ENCODE measurements at places on chromosomes 11 and 22.

DNA sequence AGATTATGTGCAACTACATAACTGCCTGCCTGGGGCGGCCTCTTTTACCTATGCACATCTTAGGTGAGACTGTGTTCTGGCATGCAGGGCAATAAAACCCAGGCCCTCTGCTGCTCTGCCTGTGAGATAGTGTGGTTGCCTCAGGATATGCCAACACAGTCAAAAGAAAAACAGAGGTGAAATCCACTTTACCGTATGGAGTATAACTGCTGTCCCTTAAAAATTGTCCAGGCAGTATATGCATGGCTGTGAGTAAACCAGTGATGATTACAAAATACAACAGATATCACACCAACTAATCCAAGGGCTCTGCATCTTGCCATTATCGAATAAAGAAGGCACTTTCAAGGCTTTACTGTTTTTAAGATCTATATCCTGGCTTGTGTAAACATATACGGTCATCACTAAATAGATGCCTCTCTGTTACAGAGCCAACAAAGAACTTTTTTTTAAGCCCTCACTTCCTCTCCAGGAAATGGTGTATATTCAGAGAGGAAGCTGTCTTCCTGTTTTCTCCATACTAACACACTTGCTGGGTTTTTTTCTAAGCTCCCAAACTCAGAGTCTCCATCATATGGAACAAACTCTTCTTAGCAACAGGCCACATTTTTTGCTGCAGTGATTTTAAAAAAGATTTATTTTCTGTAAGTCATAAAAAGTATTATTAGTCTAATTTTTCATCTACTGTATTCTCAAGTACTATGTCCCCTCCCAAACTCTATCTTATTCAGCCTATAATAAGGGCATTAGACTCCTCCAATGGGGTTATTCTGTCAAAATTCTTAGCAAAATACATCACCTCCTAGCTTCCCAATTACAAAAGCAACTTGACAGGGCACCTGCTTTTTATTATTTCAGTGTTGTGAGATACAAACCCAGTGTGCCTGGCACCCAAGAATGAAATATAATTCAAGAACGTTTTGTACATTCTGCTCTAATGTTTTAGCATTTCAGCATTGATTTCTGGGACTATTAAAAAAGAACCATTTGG, 135.2 kb downstream of the MAML2 start:
- no peak for DNase-seq

GRCh38 chr22:42716221-42716620, 4.4 kb downstream of the A4GALT start:
- DNase-seq, result no peak

DNA sequence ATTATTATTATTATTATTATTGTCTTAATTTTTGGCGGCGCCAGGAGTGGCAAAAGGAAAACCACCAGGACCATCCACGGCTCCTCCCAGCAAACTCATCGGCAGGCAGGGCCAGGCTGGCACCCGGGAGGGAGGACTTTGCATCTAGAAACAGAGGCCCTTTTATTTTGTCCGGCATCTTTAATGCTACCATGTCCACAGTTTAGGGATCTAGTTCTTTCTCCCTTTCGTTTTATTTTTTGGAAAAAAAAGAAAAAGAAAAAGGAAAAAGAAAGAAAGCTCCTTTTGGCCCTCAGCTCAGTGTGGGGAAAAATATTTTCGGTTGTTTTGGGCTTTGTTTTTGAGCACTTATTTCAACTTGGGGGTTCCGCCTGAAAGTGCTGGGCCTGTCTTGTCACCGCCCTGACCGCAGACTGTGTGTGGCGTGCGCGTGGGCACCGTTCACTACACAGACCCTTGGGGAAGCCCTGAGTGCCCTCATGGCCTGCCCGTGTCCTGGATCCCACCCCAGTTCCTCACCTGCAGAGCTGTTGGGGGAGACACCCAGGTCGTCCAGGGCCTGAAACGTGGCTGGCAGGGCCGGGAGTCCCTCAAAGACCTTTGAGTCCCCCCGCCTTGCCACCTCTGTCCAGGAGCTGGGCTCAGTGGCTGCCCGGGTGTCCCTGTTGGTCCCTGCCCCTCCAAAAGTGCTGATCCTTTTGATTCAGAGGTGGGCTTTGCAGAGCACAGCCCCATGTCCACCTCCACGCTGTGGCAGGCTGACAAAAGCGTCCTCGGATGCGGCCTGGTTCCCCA, 69.1 kb upstream of the PPARA start:
- no peak for DNase-seq

- no peak for DNase-seq
These were observed 793.3 kb upstream of the ARHGAP42 start for GRCh38 chr11:99893811-99894210.

- no peak for DNase-seq
These were observed 665 bp downstream of the CCS start for GRCh38 chr11:66593650-66594049.

DNA sequence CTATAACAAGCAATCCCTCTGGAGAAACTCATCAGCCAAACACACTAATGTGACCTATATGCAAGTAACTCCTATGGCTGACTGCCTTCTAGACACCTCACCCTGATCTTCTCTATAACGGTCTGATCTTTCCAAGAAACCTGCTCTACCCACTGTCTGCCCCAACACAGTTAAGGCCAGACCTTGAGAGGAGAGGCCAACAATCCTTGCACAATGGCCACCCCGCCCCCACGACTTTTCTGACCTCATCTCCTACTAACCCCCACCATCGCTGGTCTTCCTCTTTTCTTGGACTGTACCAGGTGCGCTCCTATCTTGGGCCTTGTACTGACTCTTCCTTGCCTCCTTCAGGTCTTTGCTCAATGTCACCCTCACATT, 12.5 kb downstream of the HIRA start:
- DNase-seq, result no peak

DNA sequence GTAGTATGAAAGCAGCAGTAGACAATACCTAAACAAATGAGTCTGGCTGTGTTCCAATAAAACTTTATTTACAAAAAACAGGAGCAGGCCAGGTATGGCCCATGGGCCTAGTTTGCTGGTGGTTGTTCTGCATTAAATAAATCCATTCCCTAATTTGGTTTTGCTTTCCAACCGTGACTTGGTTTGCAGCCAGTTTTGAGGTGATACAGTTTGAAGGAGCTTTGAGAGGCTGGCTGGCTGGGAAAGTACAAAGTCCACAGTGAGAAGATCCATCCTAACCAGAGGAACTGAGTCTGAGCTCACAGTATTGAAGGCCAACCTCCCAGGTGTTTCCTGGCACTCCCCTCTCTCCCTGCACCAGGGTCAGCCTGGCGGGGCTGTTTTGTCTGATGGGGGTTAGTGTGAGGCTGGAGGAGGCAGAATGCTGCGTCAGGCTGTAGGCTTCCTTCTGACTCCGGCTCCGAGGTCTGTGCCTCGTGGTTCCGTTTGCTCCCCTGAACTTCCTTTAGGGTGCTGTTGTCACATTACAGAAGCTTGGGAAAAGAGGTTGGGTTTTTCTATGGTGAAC, 129.5 kb downstream of the MICAL2 start:
- DNase-seq, result no peak

- no peak for DNase-seq
These were observed 3.0 kb upstream of the MYBPC3 start for GRCh38 chr11:47355283-47356128.

DNA sequence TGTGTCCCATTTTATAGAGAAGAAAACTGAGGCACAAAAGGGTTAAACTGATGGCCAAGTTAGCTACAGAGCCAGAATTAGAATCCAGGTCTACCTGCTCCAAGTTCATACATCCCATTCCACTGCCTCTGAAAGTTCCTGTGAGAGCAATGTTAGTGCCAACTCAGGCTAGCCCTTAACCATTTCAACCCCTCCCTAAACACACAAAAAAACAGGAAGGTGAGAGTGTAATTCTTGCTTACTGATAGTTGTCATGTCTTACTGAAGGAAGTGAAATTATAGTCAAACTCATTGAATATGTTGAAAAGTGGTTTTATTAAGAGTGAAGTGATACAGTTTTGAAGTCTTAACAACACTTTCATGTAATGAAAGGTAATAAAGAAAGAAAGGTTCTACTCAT, 2.9 kb upstream of the E2F8 start:
- no peak for DNase-seq

- no peak for DNase-seq
These were observed 37.5 kb upstream of the SYN3 start for GRCh38 chr22:33095661-33096060.

- DNase-seq, result no peak
These were observed 32.2 kb downstream of the C11orf91 start for GRCh38 chr11:33668468-33668825.

DNA sequence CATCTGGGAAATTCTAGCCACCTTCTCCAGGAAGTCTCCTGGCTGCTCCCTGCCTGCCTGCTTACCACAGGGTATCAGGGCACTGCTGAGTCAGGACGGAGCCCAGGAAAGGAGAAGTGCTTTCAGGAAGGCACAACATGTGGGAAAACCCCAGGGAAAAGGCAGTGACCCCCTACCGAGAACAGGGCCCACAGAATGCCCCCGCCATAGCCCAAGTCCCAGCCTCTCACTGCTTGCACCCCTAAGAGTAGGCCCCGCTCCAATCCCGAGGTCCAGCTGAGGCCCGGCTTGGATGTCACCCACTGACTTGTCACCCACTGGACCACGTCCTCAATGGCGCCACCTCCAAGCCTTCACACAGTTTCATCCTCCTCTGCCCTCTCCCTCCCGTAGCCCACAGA, 34.1 kb downstream of the ARAP1 start:
- DNase-seq, result no peak

GRCh38 chr11:77140231-77140851, 12.3 kb downstream of the MYO7A start:
- no peak for DNase-seq

DNA sequence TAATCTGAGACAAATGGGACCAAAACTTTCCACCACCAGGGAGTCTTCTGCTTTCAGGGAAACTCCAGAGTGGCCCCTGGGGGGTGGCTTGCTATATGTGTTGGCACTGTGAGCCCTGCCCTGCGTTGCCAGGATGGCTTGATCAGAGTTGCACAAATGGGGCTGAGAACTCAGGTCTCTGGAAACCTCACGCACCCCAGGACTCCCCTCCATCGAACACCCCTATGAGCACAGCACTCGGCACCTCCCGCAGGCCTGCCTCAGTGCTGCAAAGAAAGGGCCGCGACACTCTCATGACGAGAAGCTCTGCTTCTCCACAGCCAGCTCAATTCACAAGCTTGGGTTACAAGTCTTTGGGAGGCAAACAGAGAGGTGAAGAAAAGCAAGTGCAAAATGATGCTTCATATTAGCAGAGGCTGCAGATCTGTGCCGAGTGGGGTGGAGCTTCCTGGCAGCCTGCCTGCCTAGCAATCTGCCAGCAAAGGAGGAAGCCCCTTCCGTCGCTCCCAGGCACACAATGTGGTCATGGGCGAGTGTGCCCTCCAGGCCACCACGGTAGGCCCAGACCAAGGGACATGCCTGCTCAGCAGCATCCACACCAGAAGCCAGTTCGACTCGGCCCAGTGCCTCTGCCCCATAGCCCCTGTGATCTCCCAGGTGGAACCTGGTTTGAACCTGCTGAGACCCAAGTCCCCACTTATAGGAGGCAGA, 55.7 kb downstream of the MYH9 start:
- DNase-seq, result no peak

- DNase-seq, result no peak
These were observed 3.1 kb downstream of the ENDOD1 start for GRCh38 chr11:95092549-95093324.

GRCh38 chr22:29388759-29389090, 355 bp upstream of the AP1B1 start:
- DNase-seq, result no peak

DNA sequence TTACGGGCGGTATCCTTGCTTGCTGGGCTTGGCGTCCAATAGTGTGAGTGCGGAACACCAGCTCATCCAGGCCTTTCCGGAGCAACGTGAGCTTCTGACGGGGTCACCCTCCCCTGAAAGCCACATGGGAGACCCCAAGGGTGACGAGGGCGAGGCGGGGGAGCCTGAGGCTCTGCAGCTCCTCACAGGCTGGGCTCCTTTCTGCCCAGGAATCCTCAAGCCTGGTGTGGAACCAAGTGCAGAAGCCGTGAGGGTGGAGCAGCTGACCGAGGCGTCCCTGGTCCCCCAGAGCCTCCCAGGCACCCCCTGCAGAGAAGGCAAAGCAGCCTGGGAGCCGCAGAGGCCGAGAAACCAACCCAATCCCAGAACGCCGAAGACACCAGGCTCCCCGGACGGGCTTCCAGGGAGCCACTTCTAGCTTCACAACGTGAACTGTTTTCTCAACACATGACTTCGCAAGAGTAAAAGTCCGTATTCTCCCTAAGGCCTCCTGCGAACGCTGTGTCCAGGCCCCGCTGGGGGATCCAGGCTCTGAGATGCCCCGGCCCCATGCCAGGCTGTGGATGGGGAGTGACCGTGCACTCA, 530.3 kb downstream of the BRD1 start:
- DNase-seq, result no peak

DNA sequence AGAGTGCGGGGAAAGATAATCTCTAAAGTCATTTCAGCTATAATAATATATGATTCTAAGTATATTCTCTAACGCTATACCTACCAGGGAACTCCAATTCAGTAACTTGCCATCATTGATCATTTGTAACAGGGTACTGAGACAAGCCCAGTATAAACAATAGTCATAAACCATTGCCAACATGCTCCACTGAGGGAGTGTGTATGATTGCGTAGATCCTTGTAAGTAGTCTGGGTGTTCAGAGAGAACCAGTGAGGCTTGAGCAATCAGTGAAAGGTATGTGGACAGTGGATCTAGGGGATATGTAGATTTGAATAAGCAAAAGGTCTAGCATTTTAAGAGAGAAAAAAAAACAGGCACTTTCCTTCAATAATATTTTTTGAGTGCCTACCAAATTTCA, 1326.0 kb downstream of the LRRC4C start:
- no peak for DNase-seq

GRCh38 chr22:38318792-38319773, 1.9 kb upstream of the CSNK1E start:
- no peak for DNase-seq

DNA sequence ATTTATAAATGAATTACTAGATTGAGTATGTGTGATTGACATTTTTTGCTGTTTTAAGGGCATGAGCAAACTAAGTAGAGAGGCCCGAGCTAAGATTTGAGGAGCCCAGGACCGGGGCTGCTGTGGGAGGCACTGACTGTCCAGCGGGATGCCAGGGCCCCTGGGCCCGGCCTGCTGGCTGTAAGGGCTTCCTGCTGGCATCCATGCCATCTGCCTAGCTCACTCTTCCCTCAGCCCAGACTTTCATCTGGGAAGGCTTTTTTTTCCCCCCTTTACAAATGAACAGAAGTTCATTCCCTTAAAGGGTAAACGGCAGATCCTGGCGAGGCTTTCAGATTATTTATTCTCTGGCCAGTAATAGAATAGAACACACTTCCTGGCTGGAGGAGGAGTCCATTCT, 16.0 kb upstream of the TP53I11 start:
- DNase-seq, result no peak

Measured in activated CD4-positive, alpha-beta T cell treated with anti-CD3 and anti-CD28 coated beads, Interleukin-2, amount 50 U/mL, for 24 hours (primary cell).